ENCODE measurements at places on chromosomes 7 and 10. TPM values are rescaled to one million over a fixed set of nuclear protein-coding genes. Genes with fewer than 3 reads are reported as not detected.

GRCh38 chr10:126315494-126316177 lies 72.6 kb downstream of the ADAM12 start:
- DNase-seq = peak; percentile 43

- no peak for DNase-seq
Measured at GRCh38 chr7:39259391-39260003, 281.8 kb downstream of the POU6F2 start.

GRCh38 chr10:6926971-6927370 lies 346.9 kb upstream of the PRKCQ start:
- DNase-seq = no peak

Gene CYP17A1
- not detected for polyA plus RNA-seq

GRCh38 chr7:2633538-2634266 lies 1.9 kb downstream of the TTYH3 start:
- peak; percentile 61 for DNase-seq
